Bone marrow (tissue), 2 donors: ENCODE measurements at places on chromosomes 2 and 18.

- DNase-seq, result no peak
These were observed at the start of gene CDC42EP3 for GRCh38 chr2:37671009-37671815. Gene CDC42EP3, minus strand, starts transcription at chr2:37671642. Its CDS starts 25,055 bp downstream, at chr2:37646587.

- DNase-seq, result no peak
These were observed 25.2 kb downstream of the RTN4 start for GRCh38 chr2:55025082-55025481.

DNA sequence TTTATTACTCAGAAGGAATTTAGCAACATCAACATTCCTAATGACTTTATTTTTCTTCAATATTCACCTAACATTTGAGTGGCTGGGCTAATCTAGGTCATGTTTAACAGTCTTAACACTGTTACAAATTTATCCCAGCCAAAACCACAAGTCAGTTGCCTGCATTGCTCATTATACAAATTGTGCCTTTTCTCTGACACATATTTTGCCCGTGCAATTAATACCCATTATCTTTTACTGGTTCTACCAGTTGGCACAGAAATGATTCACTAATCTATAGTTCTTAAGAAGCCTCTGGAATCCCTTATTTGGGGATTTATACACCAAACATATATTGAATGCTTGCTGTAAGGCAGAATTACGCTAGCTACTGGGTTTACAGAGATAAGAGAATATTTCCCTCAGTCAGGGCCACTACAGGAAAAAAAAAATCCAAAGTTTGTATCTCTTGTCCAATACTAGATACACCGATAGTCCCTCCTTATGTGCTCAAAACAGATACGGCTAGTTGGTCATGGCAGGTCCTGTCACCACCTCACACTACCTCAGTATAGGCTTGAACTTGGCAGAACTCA, 46.3 kb downstream of the ZCCHC2 start:
- no peak for DNase-seq

DNA sequence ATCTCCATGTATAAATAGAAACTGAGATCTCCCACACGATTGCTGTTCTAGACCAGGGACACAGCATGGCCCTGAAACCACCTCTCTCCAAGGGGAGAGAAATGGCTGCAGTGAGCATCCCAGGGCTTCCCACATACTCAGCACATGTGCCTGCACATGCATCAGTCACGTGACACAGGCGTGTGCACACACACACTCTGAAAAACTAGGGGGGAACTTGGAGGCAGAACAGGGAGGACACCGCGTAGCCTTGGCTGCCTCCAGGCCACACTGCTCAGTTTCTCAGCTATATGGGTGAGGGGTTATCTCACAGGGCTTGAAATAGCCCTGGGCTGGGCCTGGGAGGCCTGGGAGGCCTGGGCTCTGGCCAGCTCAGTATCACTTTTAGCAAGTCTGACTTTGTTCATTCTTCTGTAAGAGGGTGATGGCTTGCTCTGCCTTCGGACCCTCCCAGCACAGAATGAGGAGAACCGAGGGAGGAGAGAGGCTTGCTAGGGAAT, 66.9 kb downstream of the EMX1 start:
- no peak for DNase-seq

DNA sequence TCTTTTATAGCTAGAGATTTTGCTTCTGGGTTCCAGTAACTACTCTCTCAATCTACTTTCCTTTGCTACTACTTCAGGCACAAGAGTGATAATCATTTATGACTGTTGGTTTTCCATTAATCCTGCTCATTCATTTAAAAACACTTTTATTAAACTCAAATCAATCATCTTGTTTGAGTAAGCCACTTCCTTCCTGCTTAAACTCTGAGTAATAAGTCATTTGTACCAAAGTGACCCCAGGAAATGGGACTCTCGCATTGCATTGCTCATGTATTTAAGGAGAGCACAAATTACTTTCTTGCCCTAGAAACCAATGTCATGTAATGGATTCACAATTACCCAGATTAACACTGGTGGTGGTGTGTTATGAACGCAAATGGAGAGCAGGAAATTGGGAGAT, 270.7 kb upstream of the HNMT start:
- no peak for DNase-seq

GRCh38 chr2:58574873-58575272, 333.7 kb upstream of the FANCL start:
- no peak for DNase-seq

DNA sequence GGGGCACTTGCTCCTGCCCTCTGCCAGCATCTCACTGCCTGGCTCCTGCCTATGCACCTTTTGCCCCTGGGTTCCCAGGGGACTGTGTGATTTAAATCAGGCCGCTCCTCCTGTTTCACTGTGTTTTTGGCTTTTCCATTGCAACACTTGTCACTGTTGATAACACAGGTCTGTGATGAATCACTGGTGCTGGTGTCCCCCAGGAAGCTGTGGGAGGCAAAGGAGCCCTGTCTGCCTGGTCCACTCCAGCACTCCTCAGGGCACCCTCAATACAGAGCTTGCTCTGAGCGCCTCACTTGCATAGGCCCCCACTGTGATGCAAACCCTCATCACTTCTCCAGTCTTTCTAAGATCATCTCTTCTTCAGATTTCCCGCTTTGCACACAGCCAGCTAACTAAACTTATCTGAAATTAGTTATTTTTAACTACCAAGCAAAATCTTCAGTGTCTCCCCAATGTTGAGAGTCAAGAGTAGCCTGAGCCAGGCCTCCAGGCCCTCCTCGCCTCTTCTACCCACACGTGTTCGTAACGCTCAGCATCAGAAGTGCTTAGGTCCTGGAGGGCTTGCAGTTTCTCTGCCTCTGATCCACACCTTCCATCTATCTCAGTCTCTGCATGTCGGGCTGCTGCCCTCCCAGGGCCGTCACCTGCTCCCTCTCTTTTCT, 2.8 kb downstream of the TMEM18 start:
- DNase-seq, result no peak

GRCh38 chr2:202133909-202134265, 60.8 kb downstream of the KIAA2012 start:
- DNase-seq, result no peak

DNA sequence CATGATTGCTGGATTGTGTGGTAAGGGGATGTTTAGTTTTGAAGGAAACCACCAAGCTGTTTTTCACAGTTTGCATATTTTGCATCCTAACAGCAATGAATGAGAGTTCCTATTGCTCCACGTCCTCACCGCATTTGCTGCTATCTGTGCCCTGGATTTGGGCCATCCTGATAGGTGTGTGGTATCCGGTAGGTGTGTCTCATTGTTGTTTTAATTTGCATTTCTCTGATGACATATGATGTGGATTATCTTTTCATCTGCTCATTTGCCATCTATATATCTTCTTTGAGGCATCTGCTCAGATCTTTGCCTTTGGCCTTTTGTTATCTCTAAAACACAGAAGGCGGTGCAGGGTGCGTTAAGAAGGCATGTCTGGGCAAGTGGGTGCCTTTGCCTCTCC, 73.3 kb downstream of the LONRF2 start:
- DNase-seq, result no peak

- no peak for DNase-seq
These were observed 5.5 kb downstream of the SALL3 start for GRCh38 chr18:78984941-78985784.

GRCh38 chr2:129768036-129768386, 211.5 kb upstream of the RAB6C start:
- no peak for DNase-seq

- no peak for DNase-seq
These were observed 17.8 kb downstream of the MTCL1 start for GRCh38 chr18:8722946-8723820.

- no peak for DNase-seq
These were observed 5.6 kb downstream of the CHST10 start for GRCh38 chr2:100411841-100412292.

DNA sequence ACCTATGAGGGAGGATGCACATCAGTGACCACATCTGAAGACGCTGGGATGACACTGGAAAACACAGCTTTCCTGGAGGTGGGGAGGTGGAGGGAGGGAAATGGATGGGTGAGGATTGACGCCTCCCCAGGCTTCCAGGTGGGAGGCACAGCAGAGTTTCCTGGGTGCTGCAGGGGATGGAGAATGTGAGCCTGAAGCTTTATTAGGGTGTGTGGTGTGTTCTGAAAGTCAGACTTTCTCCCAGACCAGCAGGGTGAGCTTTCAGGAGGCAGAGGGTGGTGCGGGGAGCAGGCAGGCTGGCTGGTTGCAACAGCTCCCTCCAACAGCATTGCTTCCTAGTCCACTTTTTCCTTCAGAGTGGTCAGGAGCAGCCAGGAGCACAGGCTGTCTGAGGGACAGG, 263.1 kb downstream of the CELF4 start:
- DNase-seq, result no peak

- no peak for DNase-seq
These were observed 471.0 kb downstream of the TXNL1 start for GRCh38 chr18:56167366-56167765.

GRCh38 chr18:59576541-59577385, 120.5 kb downstream of the CCBE1 start:
- no peak for DNase-seq

DNA sequence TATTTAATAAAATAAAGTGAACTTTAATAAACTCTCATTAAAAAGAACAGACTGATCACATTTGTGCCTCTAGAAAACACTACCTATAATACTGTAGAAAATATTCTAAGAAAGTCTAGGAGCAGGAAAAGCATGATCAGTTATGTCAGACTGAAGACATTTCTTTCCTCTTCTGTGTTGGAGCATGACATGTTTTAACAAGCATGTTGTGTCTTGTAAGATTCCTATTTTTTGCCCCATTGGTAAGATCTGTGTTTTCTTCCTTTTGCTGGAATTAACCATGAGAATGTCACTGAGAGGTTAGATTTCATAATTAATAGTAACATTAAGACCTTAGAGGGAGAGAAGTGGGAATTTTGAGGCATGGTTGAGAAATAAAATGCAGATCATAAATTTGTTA, 27.7 kb downstream of the LAMA3 start:
- DNase-seq, result no peak

- no peak for DNase-seq
These were observed 293.6 kb downstream of the FSIP2 start for GRCh38 chr2:186032102-186032738.

- DNase-seq, result no peak
These were observed 191.4 kb downstream of the MBD2 start for GRCh38 chr18:54033052-54033451.

DNA sequence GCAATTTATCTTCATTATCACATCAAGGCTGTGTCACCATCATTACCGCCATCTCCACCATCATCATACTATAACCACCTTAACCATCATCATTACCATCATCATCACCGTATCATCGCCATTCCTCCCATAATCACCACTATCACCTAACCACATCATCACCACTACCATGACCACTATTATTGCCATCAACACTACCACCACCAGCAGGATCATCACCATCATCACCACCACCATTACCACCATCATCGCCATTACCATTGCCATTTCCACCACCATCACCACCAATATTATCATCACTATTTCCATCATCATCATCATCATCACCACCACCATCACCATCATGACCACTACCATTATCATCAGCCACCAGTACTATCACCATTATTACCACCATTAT, 314.4 kb downstream of the CYP26B1 start:
- DNase-seq, result no peak

DNA sequence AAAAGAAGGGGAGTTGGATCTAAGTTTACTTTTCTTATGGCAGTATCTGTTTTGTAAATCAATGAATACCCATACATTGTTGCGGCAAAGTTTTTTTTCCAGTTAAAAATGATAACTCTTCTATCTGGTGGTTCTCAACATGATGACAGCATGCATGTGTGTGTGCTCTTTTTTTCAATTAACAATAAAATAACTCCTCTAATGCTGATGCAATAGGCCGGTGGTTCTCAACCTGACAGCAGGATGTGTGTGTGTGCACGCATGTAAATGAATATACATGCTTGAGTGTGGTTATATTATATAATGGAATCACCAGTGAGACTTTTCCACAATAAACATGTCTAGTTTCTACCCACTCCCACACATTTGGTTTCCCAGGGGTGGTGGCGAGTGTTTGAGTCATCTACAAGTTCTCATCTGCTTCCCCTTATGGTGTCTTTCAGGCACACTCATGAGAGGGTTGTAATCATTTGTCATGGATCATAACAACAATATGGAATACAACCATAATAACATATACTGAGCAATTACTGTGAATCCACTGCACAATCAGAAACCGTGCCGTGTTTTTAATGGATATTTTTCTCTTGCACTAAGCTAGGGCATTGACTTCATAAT, 31.2 kb downstream of the PARD3B start:
- no peak for DNase-seq

GRCh38 chr18:42289526-42289925, 334.5 kb downstream of the PIK3C3 start:
- no peak for DNase-seq

- no peak for DNase-seq
These were observed 128.1 kb upstream of the RBMS1 start for GRCh38 chr2:160621748-160622147.

GRCh38 chr18:79494936-79495335, 99.2 kb downstream of the NFATC1 start:
- no peak for DNase-seq

GRCh38 chr2:38947241-38948239, 57.9 kb downstream of the ARHGEF33 start:
- peak; percentile 44 for DNase-seq

DNA sequence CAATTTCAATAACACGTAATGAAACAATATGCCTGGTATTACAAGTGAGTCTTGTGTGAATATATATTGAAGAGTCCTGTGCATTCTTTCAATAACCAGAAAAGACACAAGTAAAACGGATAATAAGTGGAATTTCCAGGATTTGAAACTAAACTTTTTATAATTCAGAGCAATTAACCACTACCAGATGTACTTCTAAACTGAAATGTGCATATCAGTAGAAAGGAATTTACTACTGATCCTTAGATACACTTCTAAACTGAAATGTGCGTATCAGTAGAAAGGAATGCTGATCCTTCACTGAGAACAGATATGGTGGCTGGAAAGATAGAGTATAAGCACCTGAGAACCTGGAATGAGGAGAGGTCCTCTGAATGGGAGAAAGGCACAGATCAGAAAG, 470.9 kb upstream of the SPHKAP start:
- DNase-seq, result no peak

DNA sequence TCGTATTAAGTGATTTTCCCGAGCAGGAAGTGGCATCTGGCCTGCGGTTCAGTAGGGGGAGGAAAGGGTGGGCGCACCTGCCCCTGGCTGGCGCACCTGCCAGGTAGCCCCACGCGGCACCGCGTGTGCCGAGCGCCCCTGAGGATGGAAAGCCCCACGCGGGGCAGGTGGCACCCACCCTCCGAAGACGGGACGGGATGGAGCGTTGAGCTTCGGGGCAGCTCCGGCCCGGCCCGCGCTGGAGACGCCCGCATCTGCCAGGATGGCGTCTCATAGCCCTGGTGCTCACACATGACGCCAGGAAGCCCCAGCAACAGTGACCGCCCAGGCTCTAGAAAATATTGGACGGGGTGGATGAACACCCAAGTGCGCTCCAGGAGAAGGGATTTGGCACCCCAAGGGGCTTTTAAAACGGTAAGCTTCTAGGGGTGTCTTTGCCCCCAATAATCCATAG, 2.5 kb upstream of the NFATC1 start:
- DNase-seq, result no peak

GRCh38 chr2:37654932-37655841, 16.3 kb downstream of the CDC42EP3 start:
- DNase-seq, result no peak

- DNase-seq, result no peak
These were observed 37.4 kb downstream of the PNO1 start for GRCh38 chr2:68195096-68195495.

- DNase-seq, result no peak
These were observed 82.5 kb upstream of the PKDCC start for GRCh38 chr2:41965173-41965908.
